Gastroesophageal sphincter (tissue), 4 donors: ENCODE measurements at places on chromosomes 13 and 19.

DNA sequence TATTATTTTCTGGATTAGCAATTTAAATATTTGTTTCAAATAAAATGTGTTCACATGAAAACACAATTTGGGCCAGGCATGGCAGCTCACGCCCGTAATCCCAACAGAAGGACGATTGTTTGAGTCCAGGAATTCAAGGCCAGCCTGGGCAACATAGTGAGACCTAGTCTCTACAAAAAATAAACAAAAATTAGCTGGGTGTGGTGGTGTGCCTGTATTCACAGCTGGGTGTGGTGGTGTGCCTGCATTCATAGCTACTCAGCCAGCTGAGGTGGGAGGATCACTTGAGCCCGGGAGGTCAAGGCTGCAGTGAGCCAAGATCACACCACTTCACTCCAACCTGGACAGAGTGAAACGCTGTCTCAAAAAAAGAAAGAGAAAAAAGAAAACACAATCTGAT is 46.4 kb downstream of the KPNA3 start:
- ATAC-seq, result no peak

DNA sequence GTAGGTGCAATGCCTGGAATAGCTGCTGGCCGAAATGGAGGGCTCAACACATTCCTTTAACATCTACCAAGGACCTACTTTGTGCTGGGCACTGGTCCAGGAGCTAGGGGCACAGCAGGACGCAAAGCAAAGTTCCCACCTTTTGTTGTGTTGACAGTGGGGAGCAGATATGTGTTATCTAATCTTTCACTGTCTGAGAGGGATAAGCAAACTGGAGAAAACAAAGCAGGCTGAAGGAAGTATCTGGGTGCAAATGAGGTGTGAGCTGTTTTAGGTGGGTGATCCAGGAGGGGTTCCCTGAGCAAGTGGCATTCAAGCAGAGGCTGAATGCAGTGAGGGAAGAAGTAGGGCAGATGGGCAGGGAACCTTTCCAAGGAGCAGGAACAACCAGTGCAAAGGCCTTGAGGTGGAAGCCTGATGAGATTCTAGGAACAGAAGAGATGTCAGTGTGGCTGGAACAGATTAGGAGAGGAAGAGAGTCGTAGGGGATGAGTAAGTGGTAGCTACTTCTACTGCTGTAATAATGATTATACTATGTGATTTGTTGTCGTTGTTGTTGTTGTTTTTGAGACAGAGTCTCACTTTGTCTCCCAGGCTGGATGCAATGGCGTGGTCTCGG is 2.2 kb upstream of the PLAUR start:
- no peak for ATAC-seq

DNA sequence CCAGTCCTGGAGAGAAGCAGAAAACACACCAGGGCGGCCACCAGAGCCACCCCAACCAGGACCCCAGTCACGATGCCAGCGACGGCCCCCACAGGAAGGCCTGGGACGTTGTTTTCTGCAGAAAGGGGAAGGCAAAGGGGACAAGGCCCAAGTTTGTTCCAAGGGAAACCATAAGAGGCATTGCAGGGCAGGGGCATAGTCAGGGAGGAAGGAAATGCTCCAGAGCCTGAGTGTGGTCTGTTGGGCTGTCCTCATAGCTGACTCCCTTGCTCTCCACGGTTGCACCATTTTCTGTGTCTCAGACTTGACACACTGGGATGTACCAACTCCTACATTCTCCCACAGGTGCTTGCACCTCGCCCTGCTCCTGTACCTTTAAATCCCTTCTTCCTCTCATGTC is 5.2 kb downstream of the CEACAM4 start:
- no peak for ATAC-seq

DNA sequence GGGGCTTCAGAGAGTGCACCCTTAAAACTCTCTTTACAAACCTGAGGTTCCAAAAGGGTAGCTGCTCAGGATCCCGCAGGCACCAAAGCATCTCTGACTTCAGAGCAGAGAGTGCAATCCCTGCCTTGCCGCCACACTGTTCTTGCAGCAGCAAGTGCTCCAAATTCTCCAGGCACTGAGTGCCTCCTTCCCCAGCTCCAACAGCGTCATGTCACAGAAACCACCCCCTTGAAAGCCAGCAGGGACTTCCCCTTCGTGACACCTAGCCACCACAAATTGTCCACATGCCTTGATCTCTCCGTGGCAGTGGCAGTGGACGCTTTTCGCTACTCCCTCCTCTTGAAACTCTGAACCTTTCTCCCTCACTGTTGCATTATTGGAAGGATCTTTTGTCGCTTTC is 39.9 kb downstream of the MBNL2 start:
- no peak for ATAC-seq

- no peak for ATAC-seq
These were observed 113.4 kb upstream of the IRS2 start for GRCh38 chr13:109899748-109900147.

GRCh38 chr19:12793290-12794195 is 2.3 kb downstream of the JUNB start:
- peak; percentile 46 for ATAC-seq

- ATAC-seq, result no peak
These were observed 9.2 kb upstream of the GSX1 start for GRCh38 chr13:27783111-27783510.

- peak; percentile 87 for ATAC-seq
These were observed 14.0 kb upstream of the TUBB4A start for GRCh38 chr19:6516018-6516658.

- ATAC-seq, result no peak
These were observed 19.7 kb downstream of the ADGRE3 start for GRCh38 chr19:14654786-14655560.

DNA sequence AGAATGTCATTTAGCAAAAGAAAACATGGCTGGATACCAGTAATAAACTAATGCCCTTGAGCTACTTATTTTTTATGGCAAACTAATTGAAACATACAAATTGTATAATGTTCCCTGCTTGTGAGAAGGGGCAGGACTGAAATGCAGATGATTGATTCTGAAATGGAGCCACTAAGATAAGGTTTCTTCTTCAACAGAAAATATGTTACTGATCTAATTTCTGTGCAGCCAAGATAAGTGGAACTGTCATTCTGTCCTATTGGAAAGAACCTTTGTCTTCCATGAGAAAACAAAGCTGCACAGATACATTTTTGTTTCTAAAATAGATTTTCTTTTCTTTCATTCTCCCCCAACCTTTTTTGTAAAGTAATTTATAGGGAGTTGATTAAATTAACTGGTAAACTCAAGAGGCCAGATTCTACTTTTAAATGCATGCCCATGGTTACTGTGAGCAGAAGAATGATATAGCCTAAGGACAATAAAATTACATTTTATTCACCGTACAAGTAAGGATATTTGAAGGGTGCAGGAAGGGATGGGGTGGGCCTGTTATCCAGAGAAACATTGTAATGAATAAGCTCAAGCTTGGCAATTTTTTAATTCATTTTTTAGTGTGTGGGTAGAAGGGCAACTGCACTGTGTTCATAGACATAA is 39.9 kb downstream of the STARD13 start:
- no peak for ATAC-seq

DNA sequence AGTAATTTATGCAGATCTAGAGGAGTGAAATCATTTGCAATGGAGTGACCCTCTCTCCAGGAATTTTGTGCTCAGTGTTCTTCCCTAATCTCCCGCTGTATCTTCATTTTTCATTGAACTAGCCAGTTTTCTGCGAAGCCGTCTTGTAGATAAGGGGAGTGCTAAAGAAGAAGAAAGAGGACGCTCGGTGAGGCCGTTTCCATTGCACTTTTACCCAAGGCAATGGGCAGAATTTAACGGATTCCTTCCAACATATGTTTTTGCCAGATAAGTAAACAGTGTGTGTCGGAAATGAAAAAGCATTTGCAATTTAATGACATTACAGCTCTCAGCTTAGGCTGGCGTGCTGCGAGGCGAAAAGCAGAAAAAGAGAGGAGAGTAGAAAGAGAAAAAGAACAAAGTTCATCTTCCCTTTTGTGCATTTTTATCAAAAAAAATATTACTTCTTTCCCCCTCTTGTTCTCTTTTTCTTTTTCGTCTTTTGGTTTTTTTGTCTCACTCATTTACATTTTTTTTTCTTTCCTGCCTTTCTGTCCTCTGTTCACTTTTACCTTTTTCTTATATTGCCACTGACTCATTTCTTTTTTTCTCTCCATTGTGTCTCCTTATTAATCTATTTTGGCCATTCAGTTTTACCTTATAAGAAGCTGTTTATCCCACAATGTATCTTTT is 49.9 kb downstream of the SOX21 start:
- no peak for ATAC-seq

- ATAC-seq, result no peak
These were observed 9.6 kb downstream of the ABHD13 start for GRCh38 chr13:108227651-108228272.

DNA sequence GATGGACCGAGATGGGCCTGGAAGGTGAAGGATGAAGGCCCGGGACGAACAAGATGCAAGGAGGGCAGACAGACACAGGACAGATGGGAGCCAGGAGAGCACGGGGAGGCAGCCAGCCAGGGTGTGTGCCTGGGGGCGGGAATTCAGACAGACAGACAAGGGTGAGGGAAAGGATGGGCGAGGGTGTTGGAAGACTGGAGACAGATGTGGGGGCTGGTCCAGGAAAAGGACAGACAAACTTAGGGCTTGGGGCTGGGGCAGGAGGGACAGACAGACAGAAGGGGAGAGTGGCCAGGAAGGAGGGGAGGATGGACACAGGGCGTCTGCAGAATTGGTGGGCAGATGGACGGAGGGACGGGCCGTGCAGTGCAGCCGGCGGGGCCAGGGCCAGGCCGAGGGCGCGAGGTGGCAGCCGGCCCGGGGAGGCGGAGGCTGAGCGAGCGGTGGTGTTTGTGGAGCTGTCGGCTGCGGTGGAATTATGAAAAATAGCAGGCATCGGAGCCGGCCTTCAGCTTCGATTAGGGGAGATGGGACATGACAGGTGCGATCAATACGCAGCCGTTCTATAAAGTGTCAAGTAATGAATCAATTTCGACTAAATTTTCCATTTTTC is 4.6 kb upstream of the ERFL start:
- ATAC-seq, result no peak

- no peak for ATAC-seq
These were observed 7.2 kb downstream of the VSTM2B start for GRCh38 chr19:29532956-29533355.

- ATAC-seq, result no peak
These were observed 119.2 kb downstream of the KLF5 start for GRCh38 chr13:73177916-73178565.
